Islet precursor cell (in vitro differentiated cells): ENCODE measurements at places on chromosomes 2 and 18.

GRCh38 chr2:226431288-226431948 lies 368.2 kb downstream of the IRS1 start:
- DNase-seq, result no peak

- no peak for DNase-seq
These were observed 208.8 kb upstream of the SALL3 start for GRCh38 chr18:78770823-78771139.

DNA sequence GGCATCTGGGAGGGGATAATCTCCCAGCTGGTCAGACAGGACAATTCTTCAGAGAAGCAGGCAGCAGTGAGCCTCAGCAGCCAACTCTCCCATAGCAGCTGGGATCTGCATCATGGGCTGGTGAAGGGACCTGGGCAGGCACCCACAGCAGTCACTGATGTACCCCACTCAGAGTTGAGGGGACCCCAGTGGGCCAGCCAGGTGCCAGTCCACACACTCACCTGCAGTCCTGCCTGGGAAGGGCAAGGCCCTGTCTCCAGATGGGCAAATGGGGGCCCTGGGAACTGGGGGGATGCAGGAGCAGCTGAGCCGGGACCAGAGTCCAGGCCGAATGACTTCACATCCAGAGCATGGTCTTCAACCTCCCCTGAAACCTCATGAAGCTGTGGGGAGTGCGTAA lies 170.4 kb downstream of the ZFP36L2 start:
- no peak for DNase-seq

GRCh38 chr18:45059695-45060094 lies 379.0 kb downstream of the SETBP1 start:
- DNase-seq, result no peak
